ENCODE measurements at places on chromosomes 6 and 20. TPM values are rescaled to one million over a fixed set of nuclear protein-coding genes. Genes with fewer than 3 reads are reported as not detected.
A peak's percentile ranks its signal among the peaks of the same experiment; 100 is the strongest.

GRCh38 chr6:35719830-35720733 is 16.8 kb upstream of the ARMC12 start:
- no peak for DNase-seq

DNA sequence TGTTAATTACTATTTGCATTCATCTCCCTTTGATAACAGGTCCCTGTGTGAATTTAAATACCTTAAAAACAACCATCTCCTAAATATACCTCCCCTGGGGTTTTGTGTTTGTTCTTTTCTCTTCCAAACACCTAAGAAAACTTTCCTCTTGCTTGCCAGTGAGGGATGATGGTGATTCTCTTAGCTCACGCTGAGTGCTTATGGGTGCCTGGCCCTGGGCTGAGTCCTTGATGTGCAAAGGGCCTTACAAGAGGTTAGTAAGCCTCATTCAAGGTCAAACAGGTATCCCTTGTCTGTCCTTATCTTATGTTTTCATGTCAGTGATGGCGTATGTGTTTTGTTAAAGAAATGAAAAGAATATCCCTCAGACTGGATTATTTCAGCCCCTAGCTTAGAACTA is 76.3 kb downstream of the SYCP2L start:
- no peak for DNase-seq

GRCh38 chr6:170139531-170139930 is 151.3 kb downstream of the DLL1 start:
- DNase-seq: no peak

DNA sequence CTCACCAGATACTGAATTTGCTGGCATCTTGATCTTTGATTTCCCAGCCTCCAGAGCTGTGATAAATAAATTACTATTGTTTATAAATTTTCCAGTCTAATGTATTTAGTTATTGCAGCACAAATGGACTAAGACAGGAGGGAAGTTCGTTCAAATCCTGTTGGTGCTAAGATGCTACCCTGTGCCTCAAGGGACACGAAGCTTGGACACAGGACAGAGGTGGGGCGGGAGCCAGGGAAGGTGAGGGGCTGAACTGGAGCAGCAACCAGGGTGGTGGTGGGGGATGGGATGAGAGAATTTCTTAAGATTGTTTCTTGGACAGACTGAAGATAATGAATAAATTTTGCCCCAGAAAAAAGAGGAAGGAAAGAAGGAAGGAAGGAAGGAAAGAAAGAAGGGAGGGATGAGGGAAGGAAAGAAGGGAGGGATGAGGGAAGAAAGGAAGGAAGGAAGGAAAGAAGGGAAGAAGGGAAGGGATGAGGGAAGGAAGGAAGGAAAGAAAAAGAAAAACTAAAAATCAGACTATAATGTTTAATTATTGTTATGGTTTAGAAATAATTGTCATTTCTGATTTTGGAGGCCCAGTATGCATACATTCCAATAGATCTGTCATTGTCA is 127.2 kb downstream of the CDC5L start:
- no peak for DNase-seq

GRCh38 chr6:88443554-88443953 is 277.4 kb upstream of the CNR1 start:
- no peak for DNase-seq

DNA sequence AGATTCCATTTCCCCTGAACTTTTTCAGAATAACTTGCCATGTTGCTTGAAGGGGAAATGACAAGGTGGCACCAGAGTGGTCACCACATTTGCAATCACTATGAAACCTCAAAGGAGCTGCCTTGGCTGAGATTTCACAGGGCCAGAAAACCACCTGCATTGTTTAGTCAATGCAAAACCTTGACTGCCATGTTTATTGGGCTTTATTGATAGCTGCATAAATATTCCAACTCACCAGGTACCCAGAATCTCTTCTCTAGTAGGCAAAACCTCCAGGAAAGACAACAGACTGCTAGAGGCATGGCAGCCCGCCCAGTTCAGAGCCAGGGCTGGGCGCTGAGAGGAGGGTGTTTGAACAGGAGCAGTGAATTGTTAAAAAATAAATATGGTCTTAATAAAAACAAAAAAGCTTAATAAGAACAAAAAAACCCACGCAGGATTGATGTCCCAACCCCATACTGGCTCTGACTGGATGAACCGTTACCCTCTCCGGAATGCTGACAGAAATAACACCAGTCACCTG is 375.6 kb downstream of the ZFAND3 start:
- no peak for DNase-seq

DNA sequence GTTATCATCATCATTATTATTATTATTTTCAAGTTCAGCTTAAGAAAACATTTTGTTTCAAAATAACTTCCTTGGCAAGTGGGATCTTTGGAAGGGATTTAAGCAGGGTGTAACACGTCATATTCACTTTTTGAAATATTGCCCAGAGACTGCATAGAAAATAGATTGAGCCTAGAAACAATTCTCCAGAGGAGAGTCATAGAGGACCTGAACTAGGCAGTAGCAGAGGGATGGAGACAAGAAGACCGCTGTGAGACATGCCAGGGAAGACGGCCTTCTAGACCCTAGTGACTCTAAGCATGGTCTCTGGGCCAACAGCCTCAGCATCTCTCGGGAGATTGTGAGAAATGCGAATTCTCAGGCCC is 55.5 kb downstream of the EDN1 start:
- DNase-seq: no peak

DNA sequence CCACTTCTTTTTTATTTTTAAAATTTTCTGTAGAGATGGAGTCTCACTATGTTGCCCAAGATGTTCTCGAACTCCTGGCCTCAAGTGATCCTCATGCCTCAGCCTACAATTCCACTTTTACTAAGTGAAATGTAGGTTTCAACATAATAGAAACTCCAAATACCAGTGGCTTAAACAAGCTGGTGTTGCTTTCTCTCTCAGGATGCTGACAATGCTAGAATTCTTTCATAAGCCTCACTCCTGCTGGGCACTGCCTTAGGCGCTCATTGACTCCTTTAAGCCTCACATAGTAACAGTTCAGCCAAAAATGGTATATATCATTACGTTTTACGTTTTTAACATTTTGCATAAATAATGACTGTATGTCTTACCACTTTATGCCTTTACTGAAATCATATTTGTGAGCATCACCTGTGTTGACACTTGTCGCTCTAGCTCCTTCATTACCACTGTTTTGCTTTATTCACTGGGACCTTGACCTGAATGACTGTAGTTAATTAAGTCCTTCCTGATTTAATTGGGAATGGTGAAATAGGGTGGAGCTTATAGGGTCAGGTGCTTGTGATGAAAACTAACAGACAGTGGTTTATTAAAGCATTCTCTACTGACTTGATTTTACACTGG is 3.9 kb upstream of the CST9 start:
- no peak for DNase-seq

- DNase-seq: no peak
Measured at GRCh38 chr6:107689951-107690642, 134.0 kb downstream of the SCML4 start.

GRCh38 chr6:1627827-1628560 is 18.3 kb downstream of the FOXC1 start:
- DNase-seq: no peak

DNA sequence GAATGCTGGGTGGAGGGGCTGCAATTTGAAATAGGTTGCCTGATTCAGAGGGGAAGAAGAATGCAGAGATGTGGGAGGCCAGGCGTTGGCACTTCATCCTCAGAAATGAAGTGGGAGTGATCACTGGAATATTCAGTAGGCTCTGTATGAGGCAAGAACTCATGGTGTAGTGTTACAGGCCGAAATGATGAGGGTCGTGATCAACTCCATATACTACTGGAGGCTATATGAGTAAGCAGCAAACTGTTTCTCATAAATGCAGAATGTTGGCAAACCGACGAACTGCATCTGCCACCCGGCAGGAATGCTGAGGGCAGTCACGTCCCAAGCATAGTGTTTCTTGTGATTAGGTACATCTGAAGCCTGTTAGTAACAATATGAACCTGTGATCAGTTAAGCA is 12.7 kb downstream of the KCNS1 start:
- peak; percentile 54 for DNase-seq

DNA sequence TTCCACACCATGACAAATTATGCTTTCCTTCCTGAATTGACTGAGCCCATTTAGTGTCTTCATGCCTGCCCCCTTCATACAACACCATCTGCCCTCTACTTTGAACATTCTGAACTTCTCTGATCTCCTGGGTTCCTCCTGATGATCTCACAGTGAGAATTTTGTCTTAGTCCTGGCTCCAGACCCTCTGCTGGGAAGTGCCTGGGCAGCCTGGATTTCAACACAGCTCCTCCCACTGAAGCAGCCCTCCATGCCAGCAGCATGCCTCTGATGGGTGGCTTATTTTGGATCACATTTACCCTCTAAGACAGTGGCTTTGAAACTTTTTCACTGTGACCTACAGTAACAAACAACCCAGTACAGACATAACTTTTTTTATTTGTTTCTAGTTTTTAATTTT is 41.5 kb downstream of the DSE start:
- DNase-seq: no peak

DNA sequence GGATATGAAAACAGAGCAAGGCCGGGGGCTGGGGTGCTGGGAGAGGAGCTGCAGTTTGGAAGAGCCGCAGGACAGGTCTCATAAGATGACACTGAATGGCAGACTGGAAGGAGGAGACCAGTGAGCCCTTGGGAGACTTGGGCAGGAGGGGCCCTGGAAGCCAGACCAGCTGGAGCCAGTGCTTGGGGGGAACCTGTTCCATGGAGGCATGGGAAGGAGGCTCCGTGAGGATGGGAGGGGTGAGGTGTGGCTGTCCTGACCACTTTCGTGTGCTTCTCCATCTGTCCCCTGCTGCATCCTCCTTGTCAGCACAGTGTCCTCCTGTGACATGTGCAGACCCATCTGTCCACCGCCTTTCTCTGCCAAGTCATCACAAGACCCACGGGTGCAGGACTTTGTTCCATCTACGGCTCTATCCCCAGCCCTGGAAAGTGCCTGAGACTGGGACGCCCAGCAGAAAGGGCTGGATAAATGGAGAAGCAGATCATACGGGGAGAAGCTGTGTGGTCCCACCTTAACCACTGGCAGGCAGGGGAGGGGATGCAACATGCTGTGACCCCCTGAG is 84.8 kb upstream of the MPC1 start:
- no peak for DNase-seq

DNA sequence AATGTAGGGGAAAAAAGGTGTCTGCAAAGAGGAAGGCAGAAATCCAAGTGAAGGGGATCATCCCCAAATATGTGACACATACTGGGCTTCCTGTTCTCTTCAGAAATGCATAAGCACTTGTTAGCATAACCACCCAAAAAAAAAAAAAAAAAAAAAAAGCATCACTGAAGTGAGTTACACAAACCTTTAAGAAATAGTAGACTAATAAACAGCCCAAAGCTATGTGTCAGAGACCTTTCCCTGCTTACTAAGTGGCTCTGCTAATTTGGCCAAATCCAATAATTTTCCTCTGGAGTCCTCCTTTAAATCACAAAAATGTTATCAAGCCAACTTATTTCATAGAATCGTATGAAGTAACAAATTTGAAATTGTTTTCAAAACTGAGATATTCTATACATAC is 7.5 kb upstream of the DST start:
- no peak for DNase-seq

DNA sequence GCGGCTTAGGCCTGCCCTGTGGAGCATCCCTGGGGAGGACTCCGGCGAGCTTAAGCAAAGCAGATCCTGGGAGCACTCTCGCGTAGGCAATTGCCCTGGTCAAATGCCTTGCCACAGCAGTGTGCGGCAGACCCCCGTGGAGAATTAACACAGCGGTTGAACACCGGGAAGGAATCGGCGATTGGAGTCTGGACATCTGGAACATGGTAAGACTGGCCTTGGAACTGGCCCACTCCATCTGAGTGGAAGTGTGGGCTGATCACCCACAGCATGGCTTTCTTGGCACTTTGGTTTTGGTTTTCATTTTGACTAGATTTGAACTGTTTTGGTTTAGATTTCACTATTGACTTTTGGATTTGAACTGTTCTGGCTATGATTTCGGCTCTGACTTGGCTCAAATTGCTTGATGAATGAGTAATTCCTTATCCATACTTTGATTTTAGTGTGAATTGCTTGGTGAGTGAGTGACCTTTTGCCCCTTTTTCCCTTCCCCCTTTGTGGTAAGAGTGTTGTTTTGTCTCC is 300.7 kb downstream of the RNGTT start:
- no peak for DNase-seq

- no peak for DNase-seq
Measured at GRCh38 chr6:146878168-146878951, 279.6 kb downstream of the ADGB start.

The TGM3 gene
- not detected for polyA plus RNA-seq

The RAB23 gene
- 62.1 TPM for polyA plus RNA-seq

The CLVS2 gene
- polyA plus RNA-seq: not detected

The CBLN4 gene
- not detected for polyA plus RNA-seq

The UCKL1 gene
- polyA plus RNA-seq: 18.0 TPM

The PLG gene
- polyA plus RNA-seq: not detected

The MLN gene
- polyA plus RNA-seq: not detected

The TAAR5 gene
- not detected for polyA plus RNA-seq

The SLC16A10 gene
- polyA plus RNA-seq: not detected

The SPATS1 gene
- polyA plus RNA-seq: not detected

The GDAP1L1 gene
- not detected for polyA plus RNA-seq

The FOXQ1 gene
- 0.07 TPM for polyA plus RNA-seq
